Hypothalamus (tissue), 51 donors: ENCODE measurements at places on chromosomes 11 and 22.

GRCh38 chr11:63914896-63915691 lies 1.9 kb downstream of the RCOR2 start:
- DNase-seq = no peak

- peak; percentile 16 for DNase-seq
These were observed 89.0 kb downstream of the ISX start for GRCh38 chr22:35154937-35155387.

- peak; percentile 69 for DNase-seq
These were observed 56.8 kb downstream of the C22orf31 start for GRCh38 chr22:29004647-29005371.

DNA sequence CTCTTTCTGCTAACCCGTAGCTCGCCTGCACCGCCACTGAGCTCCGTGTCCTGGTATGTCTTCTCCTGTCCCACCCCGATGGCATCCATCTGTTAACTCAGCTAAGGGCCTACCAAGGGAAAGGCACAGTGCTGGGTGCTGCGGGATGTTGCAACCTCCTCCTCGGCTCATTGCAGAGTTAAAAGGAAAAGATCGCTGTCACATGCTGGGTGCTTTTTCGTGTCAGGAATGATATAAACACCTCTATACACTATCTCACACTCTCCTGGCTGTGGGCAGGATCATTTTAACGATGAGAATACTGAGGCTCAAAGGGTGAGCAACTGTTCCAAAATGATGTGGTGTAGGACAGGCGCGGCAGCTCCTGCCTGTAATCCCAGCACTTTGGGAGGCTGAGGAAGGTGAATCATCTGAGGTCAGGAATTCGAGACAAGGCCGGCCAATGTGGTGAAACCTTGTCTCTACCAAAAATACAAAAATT lies 10.1 kb downstream of the TXN2 start:
- no peak for DNase-seq

DNA sequence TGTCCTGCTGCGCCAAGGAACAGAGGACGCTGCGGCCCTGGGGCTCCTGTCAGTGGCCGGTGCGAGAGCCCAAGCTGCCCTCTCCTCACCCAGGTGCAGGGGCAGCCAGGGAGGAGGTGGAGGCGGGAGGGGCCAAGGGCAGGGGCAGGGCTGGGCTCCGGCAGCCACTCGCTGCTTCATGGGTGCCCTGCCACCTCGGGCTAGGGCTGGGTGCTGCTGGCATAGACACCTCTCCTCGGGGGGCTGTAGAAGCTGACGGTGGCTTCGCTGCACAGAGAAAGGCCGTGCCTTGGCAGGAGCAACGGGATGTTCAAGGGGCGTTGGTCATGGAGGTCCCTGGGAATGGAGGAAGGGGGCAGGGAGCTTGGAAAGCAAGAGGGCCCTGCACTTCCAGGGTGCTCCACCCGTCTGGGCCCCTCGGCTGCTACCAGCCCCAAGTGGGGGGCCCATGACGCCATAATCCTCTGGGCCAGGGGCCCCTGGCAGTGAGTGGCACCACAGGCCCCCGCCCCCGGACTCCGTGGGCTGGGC lies 1.6 kb upstream of the TBX1 start:
- DNase-seq = no peak

GRCh38 chr11:27700351-27701301 lies at the start of gene BDNF:
Gene BDNF, minus strand, starts transcription at chr11:27700455. Its CDS starts 41,891 bp downstream, at chr11:27658564.
- no peak for DNase-seq

- no peak for DNase-seq
These were observed at the start of gene OR51V1 for GRCh38 chr11:5200582-5200981. Gene OR51V1, minus strand, starts transcription at chr11:5200682. Its CDS starts 0 bp downstream, at chr11:5200682.

- DNase-seq = no peak
These were observed 52.6 kb downstream of the KREMEN1 start for GRCh38 chr22:29125443-29125778.

DNA sequence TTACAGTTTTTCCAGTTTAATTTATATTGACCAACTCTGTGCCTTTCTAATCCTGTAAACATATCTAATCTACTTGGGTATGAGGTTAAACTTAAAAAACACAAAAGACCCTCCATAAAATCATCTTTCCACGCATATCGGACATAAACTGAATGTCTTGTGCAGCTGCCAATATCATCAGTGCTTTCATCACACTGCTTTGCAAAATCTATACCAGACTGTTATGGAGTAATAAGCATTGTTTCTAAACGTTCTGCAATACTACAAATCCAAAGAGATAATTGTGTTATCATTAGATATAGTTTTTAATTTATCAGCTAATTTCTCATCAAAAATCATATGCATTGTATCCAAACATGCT lies 36.1 kb upstream of the AMPD3 start:
- no peak for DNase-seq

DNA sequence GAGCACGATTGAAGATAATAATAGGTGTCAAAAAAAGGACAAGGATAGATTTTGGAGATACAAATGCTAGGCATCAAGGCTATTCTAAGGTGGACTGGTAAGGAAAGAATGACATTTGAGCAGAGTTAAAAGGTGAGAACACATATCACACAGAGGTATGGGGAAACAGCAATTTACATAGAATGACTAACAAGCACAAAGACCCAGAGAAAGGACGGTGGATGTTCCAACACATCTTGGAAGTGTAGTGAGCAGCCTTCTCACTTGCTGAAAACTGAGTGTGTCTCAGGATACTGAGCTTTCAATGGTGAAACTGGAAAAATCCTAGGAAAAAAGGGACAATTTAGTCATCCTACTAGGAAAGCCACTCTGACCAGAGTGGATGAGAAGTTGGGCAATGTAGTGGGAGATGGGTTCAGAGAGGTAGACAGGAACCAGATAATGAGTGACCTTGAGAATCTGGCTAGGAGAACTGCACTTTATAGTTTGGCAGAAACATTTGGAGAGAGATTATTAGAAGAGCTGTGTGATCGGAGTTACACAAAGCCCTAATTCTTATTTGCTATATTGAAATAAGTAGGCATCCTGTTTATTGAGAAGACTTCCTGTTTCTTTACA lies 706.0 kb downstream of the KCNA4 start:
- DNase-seq = no peak

GRCh38 chr11:32529994-32530588 lies 53.5 kb upstream of the EIF3M start:
- no peak for DNase-seq

DNA sequence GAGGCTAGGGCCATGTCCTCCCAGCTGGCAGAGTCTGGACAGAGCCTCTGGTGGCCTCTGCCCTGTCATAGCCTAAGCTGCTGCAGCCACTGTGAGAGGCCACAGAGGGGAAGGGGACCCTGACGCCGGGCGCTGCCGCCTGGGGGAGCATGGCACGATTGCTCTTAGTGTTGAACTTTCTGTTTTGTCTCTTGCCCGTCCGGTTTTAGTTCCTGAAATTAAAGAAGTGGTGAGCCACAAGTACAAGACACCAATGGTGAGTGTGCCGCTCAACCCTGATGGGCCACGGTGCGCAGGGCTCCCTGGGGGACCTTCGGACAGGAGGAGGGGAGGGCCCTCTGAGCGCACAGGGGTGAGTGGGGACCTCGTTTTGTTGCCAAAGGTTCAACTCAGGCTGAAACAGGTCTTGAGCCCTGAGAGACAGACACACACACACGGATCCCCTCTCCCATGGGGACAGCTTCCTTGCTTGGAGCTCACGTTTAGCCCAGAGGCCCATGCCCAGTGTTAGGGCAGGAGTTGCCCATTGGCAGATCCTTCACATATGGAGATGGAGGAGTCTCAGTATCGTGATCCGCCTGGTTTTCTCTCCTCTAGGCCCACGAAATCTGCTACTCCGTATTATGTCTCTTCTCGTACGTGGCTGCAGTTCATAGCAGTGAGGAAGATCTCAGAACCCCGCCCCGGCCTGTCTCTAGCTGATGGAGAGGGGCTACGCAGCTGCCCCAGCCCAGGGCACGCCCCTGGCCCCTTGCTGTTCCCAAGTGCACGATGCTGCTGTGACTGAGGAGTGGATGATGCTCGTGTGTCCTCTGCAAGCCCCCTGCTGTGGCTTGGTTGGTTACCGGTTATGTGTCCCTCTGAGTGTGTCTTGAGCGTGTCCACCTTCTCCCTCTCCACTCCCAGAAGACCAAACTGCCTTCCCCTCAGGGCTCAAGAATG lies 23.8 kb downstream of the MYBPC3 start:
- DNase-seq = no peak

DNA sequence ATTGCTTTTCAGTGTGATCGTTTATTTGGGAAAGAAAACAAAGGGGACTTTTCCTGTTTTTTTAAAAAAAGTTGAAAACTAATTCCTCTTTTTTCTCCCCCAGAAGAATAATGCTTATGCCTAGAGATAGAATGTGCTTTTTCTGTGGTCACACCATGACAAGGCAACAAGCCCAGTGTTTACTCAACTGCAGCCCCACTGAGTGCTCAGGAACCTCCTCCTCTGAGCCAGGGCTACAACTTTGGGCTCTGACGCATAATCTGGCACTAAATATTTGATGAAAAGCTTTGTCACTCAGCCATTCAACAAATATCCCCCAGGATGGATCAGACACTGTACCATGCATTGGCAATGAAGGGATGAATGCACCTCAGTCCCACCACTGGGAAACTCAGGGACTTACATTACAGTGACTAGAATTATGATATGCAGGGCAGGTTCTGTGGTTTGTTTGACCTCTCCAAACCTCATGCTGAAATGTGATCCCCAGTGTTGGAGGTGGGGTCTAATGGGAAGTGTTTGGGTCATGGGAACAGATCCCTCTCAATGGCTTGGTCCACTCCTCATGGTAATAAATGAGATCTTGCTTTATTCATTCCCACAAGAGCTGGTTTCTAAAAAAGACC lies 155.9 kb downstream of the CCDC34 start:
- DNase-seq = no peak

DNA sequence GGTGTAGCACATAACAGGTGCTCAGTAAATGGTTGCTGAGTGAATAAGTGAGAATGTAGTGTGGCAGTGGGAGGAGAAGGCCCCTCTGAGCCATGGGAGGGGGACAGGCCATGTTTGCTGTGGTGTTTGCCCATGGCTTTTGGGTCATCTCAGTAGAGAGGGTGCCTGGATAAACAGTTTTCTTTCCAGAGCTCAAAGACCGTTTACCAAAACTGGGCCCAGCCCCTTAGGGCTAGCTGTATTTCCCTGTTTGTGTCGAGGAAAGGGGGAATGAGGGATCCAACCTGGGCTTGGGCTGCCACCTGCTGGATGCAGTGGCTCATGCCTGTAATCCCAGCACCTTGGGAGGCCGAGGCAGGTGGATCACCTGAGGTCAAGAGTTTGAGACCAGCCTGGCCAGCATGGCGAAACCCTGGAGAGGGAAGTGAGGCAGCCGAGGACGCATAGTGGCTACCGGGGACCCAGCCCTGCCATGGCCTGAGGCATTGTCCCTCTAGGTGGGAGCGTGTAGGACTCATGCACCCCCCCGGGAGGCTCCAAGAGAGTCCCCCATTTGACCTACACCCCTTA lies 8.7 kb upstream of the LTO1 start:
- DNase-seq = no peak

DNA sequence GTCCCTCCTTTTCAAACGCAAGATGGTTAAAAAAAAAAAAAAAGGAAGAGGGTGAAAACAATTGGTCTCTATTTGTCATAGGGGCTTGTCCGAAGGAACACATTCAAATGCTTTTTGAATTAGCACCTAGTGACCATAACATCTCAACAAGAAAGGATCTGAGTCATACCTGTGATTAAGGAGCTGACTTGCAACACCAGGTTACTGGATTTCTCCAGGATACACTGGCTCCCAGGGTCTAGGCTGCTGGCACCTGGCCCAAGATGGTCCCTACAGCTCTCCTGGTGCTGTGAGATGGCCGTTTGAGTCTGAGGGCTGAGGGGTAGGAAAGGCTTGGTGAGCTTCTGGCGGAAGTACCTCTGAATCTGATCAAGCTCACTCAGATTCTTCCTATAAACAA lies 28.4 kb upstream of the UCP3 start:
- DNase-seq = no peak
